ENCODE measurements at places on chromosomes 7 and 10.

DNA sequence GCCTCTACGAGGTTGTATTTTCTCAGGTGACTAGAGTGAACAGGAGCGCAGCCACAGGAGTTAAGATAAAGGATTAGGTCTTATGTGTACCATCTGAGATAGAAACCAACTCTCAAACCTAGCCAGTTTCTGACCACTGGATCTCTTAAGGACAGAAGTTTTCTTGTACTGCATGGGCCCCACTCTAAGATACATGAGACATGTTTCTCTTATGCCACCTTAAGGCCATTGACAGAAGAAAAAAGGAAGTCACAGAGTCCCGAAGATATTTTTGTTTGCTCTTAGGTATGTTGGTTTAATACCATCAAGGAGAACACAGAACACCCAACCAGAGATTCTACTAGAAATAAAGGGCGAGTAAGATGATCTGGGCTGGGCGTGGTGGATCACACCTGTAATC, 335.8 kb downstream of the FRMD4A start:
- no peak for DNase-seq

DNA sequence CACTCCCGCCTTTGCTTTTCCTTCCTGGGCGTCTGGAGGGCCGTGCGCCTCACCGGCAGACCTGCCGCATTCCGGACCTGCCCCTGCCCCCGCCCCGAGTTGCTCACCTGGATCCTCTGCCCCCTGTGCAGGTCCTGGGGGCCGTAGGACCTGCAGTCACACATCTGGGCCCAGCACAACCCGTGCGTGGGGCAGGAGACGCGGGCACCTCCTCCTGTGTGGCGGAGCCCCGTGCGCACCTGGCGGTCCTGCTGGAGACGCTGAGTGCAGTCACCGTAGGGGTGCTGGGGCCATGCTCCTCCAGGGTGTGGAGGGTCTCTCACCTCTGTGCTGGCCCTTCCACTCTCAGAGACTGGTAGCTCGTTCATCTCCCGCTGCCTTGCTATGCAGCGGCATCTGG, 85.5 kb downstream of the DNAJB6 start:
- DNase-seq, result no peak

GRCh38 chr10:104445359-104445758, 91.7 kb downstream of the CFAP58 start:
- no peak for DNase-seq

DNA sequence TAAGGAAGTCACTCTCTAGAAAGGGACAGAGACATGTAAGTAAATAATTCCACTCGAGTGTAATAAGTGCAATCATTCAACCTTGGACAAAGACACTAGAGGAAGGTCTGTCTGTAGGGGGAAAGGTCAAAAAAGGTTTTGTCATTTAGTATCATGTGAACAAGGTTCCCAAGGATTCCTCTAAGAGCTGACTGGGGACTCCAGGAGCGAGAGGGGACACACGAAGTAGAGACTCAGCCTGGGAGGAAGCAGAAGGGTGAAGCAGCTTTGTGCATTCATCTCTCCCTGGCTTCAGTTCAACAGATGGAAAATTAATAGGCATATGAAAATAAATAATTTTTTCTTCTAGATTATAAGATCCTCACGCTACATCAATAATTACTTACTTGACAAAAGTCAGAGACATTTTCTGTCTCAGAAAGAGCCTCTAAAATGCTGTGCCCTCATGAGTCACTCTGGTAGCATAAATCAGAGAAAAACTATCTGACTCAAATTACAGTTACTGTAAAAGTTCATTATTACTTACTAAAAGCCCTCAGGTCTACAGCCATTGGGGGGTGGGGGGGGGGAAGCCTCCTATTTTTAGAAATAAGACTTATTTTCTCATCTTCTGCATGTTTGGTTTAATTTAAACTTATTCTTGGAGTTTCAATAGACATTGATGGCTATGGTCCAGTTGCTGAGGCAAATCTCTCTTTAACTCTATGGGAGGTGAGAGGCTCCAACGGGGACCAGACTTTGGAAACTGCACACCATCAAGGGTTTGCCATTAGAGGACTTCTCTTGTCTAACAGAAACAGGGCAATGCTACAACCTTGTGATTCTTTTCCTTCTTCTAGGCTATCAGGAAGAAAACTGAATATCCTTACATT, 275.1 kb upstream of the KLF14 start:
- no peak for DNase-seq

- DNase-seq, result no peak
Measured at GRCh38 chr7:44149571-44150465, 8.7 kb upstream of the MYL7 start.

DNA sequence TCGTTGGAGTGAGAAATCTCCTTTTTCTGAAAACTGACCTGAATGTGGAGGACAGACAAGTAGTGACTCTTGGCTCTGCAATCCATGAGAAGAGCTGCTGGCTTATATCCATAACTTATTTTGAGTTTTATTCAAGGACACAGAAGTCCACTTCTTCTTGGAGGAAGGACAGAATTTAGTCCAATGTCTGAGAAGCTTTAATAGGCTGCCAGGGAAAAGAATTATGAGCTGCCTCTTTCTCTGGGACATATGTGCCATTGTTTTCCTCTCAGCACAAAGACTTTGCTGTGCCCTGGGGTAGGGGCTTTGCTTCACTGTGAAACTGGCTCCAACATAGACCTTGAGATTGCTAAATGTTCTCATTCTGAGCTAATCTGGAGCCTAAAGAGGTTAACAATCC, 20.5 kb upstream of the AOC1 start:
- no peak for DNase-seq

DNA sequence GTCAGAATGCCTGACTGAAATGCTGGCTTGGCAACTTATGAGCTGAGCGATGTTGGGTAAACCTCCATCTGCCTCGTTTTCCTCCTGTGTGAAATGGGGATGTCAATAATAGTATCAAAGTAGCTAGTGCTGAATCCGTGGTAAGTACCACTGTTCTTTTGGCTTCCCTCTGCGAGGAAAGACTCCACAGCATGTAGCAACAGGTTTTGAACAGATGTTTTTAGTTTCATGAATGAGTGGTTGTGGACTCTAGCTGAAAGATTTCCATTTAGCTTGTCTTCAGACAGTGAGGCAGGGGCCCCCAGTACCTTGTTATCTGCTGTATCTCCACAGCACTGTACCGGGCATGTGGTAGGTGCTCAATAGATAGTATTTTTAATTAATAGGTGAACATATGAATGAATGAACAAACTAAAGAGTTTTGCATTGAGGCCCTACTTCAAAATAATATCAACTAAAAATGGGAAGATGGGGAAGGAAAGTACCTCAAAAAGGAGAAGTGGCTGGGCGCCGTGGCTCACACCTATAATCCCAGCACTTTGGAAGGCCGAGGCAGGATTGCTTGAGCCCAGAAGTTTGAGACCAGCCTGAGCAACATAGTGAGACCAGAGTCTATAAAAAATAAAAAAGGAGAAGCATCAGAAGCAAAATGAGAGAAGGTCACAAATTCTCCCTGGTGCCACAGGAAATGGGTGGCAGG, 5.6 kb upstream of the DLG5 start:
- DNase-seq, result no peak

GRCh38 chr10:113517901-113518260, 35.0 kb upstream of the HABP2 start:
- DNase-seq, result no peak

- DNase-seq, result no peak
Measured at GRCh38 chr10:10520491-10521385, 496.9 kb upstream of the CELF2 start.

DNA sequence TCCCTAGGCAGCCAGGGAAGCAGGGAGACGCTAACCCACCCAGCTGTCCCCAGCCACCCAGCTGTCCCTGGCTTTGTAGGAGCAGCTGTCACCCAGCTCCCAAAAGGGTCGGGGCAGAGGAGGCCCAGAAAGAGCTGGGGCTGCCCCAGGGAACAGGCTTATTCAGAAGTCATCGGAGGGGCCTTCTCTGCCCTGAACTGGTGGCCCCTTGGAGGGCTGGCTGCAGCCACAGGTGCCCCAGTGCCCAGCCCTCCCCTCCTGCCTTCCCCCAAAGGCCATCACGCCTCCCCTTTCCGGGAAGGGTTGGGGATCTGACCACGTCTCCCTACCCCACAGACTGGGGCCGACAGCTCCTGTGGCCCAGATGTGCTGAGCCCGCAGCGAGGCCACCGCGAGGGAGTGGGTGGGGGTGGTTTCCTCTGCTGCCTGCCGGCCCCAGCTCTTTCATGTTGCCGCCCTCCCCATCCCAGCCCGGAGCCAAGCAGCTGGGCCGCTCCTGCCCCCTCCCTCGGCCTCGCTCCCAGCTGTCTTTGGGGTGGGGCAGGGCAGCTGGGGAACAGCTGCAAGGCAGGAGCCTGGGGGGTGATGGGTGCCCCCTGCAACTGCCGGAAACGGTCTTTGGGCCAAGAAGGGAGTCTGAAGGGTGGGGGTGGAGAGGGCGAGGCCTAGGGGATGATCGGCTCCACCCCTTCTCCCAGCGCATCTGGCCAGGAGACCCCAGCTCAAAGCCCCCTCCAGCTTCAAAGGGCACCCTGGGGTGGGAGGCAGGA, 16.8 kb downstream of the TRIM8 start:
- no peak for DNase-seq

GRCh38 chr10:132449051-132449810, 52.2 kb downstream of the PWWP2B start:
- DNase-seq, result no peak

DNA sequence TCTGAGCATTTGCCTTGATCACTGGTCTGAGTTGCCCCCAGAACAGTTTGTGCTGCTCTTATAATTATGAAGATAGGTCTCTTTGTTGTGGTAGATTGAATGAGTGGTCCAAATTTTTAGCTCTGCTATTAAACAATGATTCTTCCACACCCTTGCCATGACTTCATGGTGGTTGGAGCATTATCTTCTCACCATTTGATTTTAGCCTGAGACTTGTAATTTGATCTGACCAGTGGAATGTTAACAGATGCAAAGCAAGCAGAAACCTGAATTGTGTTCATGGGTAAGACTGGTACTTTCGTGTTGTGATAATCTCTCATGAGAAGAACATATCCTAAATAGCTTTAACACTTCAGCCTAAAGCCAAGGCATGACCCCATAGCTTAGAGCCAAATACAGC, 139.1 kb downstream of the TFPI2 start:
- no peak for DNase-seq

GRCh38 chr7:143282124-143282523, 2.6 kb upstream of the TMEM139 start:
- no peak for DNase-seq

GRCh38 chr7:85322252-85322651, 135.4 kb upstream of the SEMA3D start:
- no peak for DNase-seq

Measured in cerebellar nuclear complex (tissue), 1 donor.